ENCODE measurements at places on chromosomes 12 and 14.
A peak's percentile ranks its signal among the peaks of the same experiment; 100 is the strongest.

DNA sequence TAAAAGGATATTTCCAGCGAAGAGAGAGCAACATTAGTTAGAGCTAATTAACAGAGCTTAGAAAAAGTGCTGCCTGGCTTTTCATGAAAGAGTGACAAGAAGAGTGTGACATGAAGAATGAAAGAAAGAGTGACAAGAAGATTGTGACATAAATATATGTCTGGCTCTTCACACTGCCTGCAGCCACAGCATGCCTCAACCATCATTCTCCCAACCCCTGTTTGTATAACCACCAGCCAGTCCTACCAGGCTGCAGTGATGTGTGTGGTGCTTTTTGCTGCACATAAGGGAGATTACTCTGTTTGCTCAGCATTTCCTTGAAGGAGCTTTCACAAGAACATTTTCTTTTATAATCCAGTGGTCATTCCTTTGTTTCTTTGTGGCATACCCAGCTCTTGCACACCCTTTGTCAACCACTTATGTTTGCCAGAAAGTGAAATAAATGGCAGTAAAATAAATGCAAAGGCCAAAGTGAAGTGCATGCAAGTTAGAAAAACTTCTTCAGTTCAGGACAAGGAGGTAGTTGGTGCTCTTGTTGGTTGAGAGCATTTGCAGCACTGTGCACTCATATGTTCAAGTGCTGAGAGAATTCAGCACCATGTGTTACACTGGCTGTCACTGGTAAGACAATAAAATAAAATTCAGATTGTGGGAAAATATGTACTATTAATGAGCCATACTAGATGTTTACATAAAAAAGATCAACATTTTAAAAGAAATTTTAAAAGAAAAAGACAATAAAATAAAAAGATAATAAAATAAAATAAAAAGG, 50.6 kb downstream of the KIF21A start:
- DNase-seq, result no peak

GRCh38 chr12:2769866-2770533, 24.8 kb upstream of the FKBP4 start:
- no peak for DNase-seq

GRCh38 chr12:31959701-31960391, 631 bp downstream of the RESF1 start:
- DNase-seq, result peak; percentile 51

DNA sequence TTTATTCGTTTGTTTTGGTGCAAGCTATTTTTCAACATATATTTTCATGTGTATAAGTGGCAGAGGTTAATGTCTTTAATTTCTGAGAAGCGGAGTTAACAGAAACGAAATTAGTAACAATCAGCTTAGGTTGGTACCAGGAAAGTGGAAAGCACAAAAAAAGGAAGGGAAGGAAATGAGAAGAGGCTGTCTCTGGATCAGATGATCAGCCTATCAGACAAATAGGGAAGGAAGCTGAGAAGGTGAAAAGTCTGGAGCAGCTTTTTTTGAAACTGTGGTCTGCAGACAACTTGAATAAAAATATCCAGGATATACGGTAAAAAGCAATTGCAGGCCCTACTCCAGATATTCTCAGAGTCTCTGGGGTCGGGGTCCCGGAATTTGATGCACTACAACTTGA, 265.0 kb downstream of the SSPN start:
- no peak for DNase-seq

- DNase-seq, result peak; percentile 7
These were observed 830 bp downstream of the PPP4R3A start for GRCh38 chr14:91509083-91509877.

Data from T-helper 22 cell (primary cell).